ENCODE measurements at places on chromosomes 2 and 18.

GRCh38 chr2:192070099-192070498, 124.6 kb downstream of the TMEFF2 start:
- no peak for DNase-seq

- DNase-seq, result no peak
Measured at GRCh38 chr2:67581751-67582150, 184.6 kb downstream of the ETAA1 start.

GRCh38 chr18:79912409-79912991, 39.0 kb downstream of the SLC66A2 start:
- DNase-seq, result no peak

GRCh38 chr2:30232801-30233130, 1.4 kb downstream of the LBH start:
- DNase-seq, result no peak

- DNase-seq, result no peak
Measured at GRCh38 chr2:1132328-1132969, 181.8 kb downstream of the SNTG2 start.

DNA sequence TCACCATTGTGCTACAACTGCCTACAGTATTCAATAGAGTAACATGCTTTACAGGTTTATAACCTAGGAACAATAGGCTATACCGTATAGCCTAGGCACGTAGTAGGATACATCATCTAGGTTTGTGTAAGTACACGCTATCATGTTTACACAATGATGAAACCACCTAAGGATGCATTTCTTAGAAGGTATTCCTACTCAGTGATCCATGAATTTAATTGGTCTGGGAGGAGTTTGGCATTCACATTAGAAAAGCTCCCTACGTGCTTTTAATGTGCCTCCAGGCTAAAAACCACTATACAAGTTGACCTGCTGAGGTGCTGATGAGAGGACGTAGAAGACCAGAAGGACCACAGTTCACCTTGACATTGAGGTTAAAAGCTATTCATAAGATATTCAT, 154.5 kb upstream of the LRRTM1 start:
- no peak for DNase-seq

GRCh38 chr18:64270121-64270520, 121.2 kb upstream of the LINC00305 start:
- no peak for DNase-seq

DNA sequence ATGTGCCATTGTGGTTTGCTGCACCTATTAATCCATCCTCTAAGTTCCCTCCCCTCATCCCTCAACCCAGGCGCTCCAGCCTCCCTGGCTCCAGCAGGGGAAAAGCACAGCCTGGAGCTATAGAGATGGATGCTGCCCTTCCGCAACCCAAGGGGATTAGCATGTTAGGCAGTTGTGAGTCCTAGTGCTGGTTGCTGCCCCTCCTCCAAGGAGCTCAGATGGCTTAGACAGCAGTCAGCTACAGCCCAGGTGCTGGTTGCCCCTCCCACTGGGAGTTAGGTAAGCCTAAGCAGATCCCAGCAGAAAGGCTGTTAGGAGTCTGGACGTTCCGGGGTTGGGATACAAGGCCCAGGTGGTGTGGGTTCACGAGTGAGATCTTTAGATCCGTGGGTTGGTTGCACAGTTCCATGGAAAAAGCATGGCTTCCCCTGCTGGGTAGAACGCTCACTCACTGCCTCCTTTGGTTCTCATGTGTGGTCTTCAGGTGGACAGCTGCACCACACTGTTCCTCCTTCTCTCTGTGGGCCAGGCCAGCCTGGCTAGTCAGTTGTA, 446.1 kb downstream of the ZNF804A start:
- no peak for DNase-seq

GRCh38 chr18:79692886-79693285, 13.3 kb downstream of the CTDP1 start:
- no peak for DNase-seq

GRCh38 chr2:241490825-241491506, 17.4 kb downstream of the STK25 start:
- no peak for DNase-seq

DNA sequence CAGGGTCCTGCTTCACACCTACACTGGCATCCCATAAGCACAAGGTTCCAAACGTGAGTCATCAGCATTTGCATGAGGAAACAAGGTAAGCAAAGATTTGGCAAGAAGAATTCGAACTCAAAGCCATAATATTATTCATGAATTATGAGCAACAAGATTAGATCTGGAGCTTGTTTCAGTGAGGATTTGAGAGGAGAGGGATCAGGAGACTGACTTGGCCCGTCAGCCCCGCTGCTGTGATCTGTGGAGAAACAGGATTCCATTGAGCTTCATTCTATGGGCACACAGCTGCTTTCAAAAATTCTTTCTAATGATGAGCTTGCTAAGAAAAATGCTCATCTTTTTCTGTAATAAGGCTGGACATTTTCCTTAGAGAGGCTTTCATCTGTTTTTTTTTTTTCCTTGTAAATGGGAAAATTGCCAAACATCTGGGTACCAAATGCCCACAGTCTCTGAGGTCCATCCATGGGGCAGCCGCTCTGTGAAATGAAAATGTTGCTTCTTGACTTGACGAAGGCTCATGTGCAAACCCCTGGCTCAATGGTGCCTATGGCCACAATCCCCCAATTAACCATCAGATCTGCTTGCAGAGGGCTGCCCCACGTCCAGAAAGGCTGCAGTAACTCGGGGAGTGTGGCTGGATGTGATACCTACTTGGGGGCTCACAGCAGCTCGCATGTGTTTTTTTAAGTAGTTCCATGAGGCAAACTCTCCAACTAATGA, 179.3 kb downstream of the TMEM18 start:
- DNase-seq, result no peak

GRCh38 chr2:240462073-240462706, 26.7 kb downstream of the GPC1 start:
- DNase-seq, result no peak

DNA sequence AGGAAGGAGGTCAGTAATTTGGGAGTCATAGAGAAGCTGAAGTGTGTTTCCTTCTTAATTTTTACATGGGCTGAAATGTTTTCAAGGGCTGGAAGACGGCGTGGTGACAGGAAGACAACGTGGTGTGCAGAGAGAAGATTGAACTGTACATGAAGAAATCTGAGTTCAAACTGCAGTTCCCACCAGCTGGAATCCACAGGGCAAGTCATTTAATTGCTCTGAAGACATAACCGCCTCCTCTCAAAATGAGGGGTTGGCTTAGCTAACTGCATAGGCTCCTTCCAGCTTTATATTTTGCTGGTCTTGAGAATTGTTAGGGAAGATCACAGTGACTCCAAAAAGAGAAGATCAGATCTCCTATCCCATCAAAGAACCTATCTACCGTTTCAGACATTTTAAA, 103.9 kb downstream of the SLC8A1 start:
- DNase-seq, result no peak

DNA sequence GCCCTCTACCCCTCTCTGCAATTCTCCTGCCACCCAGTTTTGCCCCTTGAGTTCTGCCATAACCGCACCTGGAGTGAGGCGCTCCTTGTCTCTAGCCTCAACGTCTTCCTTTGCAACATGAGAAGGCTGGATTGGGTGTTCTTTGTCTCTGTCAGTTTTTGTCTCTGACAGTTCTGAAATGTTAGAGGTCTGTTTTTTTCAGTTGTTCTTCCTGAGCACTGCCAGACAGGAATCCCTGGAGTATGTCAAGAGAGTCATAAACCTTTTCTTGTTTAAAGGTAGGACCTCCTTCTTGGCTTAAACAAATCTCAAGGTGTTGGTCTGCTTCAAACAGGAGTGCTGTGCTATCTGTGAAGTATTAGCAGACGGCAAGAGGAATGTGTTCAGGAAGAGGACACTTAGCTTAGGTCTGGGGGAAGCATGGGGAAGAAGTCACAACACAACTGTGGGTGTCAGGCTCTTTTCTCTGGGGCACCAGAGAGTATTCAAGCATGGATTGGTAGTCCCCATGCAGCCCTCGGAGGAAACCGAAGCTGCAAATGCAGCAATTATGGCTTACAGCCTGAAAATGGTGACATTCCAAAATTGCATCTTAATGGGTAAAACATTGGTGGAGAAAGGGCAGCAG, 32.3 kb downstream of the AFF3 start:
- no peak for DNase-seq

- DNase-seq, result no peak
Measured at GRCh38 chr2:10057231-10058107, 14.1 kb downstream of the KLF11 start.

DNA sequence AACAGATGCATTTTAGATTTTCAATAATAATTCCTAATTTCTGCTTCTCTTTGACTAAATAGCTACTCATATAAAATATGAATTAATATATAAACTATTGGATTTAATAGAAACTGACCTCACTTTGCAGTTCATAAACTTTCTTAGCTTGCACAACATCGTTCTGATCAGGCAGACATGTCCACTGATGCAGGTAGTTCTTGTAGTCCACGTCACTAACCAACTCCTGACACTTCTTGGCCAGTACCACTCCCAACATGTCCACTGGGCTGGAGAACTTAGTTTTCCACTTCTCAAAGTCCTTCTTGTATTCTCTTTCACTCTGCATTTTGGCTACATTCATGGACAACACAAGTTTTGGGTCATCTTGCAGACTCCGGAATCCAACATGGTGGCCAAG, 83.8 kb downstream of the NEB start:
- no peak for DNase-seq

GRCh38 chr2:119117408-119117807, 41.1 kb downstream of the C1QL2 start:
- no peak for DNase-seq

GRCh38 chr18:56825321-56825720, 174.2 kb downstream of the WDR7 start:
- DNase-seq, result no peak

GRCh38 chr2:147485210-147485851, 359.5 kb upstream of the ACVR2A start:
- no peak for DNase-seq

DNA sequence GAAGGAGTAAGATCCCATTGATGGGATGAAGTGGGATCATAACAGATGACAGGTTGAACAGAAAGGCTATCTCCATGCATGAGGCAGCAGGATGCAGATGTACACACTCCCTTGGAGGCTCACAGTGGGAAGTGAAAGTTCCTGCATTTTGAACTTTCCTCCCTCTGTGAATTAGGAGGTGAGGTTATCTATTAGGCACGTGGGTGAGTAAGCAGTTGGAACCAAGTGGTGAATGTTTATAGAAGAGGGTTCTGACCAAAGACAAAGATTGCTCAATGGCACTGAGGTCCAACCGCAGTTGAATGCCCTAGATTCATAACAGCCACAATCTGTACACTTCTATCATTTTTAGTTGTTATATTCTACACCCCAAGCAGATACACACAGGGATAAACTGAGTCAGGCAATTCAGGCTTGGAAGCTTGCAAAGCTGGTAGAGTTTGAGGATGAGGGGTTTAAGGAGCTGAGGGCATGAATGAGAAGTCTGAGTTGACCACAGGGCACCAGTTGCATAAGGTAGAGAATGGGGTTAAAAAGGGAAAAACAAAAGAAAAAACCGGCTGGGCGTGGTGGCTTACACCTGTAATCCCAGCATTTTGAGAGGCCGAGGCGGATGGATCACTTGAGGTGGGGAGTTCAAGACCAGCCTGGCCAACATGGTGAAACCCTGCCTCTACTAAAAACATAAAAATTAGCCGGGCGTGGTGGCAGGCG, 7.1 kb upstream of the KCMF1 start:
- DNase-seq, result no peak

DNA sequence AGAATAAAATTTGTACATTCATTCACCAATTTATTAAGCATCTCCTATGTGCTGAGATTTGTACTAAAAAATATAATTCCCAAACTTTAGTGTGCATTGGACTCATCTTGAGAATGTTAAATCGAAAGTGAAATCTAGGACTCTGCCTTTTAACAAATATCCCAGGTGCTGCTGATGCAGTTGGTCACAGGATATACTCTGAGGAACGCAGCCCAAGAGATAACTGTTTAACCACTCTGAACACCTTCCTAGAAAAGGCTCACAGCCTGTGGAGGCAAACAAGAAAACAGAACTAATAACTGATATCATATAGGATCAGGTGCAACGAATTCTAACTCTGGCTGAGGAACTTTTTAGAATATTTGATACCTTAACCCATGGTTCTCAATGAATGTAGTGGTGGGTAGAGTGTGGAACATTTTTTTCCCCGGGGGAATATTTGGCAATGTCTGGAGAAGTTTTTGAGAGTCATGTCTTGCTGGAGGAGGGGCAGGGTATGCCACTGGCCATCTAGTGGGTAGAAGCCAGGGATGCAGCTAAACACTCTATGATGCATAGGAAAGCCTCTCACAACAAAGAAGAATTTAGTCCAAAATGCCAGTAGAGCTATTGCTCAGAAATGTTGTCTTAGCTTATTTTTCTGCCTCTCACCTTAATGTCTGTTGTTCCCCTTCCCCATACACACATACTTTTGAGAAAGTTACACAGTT, 96.5 kb downstream of the EHBP1 start:
- no peak for DNase-seq

DNA sequence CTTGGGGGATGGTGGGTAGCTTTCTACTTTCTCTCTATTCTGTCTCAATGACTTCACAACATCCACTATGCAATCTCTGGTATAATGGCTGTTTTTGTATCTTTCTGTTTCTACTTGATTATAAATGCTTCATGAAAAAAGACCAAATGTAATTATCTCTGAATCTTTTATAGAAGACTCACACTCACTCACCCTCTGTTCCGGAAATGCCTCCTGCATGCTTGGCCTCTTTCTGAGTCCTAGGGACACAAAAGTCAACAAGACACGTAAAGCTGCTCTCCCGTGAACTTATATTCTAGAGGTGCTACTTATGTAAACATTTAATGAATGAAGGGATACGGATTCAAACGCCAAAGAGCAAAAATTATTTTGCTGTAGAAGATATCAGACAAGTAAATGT, 502.2 kb upstream of the SOX11 start:
- DNase-seq, result no peak

- DNase-seq, result no peak
Measured at GRCh38 chr2:160419776-160420505, 73.7 kb downstream of the RBMS1 start.

- no peak for DNase-seq
Measured at GRCh38 chr2:18265614-18266586, 294.6 kb downstream of the RDH14 start.

DNA sequence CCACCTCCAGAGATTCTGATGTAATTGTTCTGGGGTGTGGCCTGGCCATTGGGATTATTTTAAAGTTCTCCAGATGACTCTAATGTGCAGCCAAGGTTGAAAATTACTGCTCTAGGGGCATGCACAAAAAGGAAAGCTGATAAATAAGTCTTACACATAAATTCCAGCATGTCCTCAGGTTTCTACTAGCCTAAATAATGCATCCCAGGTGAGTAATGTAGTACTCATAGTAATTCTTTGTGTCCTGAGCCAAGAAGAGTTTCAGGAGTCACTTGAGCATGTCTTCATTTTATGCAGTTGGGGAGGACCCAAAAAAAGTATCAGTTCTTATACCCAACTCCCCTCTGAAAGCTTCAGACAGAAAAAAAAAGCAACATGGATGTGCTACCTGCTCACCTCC, 130.1 kb upstream of the SP5 start:
- DNase-seq, result no peak

- no peak for DNase-seq
Measured at GRCh38 chr2:170163411-170164065, 14.4 kb upstream of the MYO3B start.

GRCh38 chr2:37117566-37117965, 33.2 kb downstream of the GPATCH11 start:
- DNase-seq, result no peak

Data from cortex of kidney (tissue), 1 donor.